ENCODE measurements at places on chromosomes 6 and 20.
A peak's percentile ranks its signal among the peaks of the same experiment; 100 is the strongest.

GRCh38 chr6:24872779-24873178, 63.0 kb downstream of the RIPOR2 start:
- DNase-seq, result no peak

DNA sequence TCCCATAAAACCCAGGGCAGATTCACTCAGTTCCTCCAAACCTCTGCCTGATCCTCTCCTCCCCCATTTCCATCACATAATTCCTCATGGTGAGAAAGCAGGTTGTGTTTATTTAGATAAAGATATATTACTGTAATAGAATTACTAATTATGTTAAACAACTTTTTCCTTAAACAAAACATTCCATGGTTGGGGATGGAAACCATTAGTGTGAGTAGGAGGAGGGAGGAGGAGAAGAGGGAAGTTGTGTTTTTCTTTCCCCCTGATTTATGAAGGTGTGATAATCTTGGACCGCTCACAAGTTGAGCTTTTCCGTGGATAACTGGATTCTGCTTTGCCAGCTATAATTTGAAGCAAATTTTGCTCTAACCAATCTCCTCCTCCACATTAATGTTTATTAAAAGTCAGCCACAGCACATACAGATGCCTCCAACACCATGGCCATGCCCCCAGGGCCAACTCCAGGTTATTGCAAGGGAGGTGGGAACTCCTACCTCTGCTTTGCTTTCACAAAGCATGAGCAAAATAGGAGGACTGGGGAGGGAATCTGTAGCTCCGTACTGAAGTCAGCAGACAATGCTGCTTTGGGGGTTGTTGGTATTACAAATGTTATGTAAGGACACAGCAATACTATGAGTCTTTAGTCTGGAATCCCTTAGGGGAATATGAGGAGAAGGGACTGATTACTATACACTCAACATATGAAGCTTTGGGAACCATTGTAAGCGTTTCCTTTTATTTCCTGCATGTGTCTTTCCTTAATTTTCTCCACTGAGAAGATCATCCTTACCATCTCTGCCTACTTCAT, 542.0 kb downstream of the DHX35 start:
- no peak for DNase-seq

GRCh38 chr6:107489636-107490565, at the start of gene SOBP:
Gene SOBP (plus strand): TSS chr6:107490117. CDS start chr6:107490617, 500 bp downstream.
- DNase-seq, result peak; percentile 22

DNA sequence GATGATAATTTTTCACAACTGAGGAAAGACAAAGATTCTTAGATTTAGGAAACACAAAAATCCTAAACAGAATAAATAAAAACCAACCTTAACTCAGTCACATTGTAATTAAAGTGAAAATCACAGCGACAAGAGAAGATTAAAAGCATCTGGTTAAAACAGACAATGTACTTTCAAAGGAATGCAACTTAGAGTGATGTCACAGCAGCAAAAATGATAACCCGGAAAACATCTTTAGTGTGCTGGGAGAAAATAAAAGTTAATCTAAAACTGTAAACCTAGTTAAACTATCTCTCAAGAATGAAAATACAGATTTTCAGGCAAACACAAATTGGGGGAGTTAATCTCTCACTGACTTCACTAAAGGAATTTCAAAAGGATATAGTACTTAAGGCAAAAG, 76.8 kb upstream of the OGFRL1 start:
- DNase-seq, result no peak

DNA sequence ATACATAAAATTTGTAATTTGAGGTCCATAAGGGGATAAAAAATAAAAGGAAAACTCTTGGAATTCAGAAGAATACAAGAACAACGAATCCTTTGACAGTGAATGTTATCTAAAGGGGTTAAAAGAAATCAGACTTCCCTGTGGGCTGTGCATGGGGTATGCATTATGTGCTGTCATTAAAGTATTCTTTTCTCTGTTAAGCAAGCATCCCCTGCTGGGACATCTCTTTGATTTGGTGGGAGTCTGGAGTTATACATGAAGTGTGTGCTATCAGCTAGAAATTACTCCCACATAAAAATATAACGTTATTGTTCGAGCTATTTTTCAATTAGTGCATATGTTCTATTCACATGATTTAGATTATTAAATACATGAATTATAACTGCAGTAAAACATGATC, 195.2 kb downstream of the CENPW start:
- DNase-seq, result no peak

DNA sequence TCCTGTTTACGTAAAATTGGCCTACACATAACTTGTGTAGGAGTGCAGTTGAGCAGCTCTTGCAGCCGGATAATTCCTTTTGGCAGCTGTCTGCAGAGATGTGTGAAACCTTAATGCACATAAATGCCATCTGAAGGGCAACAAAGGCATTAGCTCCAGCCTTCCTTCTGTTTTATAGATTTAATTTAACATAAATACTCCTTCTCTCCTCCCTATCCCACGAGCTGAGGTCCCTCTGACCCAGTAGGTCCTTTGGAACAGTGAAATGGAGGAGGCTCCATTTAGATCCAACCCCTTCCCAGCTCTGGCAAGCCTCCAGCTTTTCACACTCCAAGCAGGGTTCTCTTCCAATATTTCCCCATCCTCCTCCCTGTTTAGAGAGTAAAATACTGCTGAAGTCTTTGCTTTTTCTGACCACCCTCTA, 6.5 kb downstream of the PLEKHG1 start:
- DNase-seq, result no peak

DNA sequence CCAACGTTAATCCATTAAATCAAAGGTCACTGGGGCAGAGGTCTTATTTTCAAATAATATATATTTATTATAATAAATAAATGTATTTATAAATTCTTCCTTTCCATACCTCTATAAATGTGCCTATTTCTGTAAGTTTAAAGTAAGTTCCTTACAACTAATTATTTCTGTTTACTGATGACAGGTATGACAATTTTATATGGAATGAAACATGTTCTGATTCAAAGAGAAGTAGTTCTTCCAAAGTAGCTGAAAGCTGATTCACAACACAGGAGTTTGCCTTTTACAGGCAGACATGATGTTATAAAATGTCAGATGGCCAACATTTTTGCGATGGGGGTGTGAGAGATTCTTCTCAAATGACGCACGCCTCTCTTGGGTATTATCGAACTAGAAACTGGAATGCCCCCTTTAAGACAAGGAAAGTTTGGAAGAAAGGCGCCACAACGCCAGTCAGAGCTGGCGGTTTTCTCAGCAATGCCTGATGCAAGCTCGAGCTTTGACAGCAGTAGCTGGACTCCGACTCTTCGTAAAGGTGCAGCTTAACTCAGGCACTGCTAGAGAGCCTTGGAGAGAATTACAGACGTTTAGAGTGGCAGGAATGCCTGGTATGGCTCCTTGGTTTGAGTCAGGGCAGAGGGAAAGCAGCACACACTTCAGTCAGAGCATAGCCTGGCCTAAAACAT, 92.1 kb downstream of the FOXC1 start:
- DNase-seq, result no peak

GRCh38 chr6:37783856-37784584, 35.5 kb upstream of the ZFAND3 start:
- no peak for DNase-seq

DNA sequence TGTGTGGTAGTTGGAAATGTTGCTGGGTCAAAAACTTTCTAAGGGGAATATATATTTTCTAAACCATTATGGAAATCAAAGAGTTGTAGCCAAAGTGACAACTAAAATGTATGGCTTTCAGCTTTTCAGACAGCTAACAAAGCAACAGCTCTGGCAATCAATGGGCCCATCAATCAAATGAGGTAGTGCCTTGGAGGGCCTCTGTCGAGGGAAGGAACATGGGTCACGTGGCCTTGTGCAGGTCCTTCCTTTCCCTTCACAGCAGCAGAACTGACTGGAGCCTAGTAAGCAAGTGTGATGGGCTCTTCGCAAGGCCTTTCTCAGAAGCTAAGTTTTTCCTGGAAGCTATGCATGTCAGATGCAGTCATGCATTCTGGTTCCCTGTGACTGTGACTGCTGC, 17.9 kb downstream of the FAXC start:
- no peak for DNase-seq

GRCh38 chr20:4151991-4152695, 136.8 kb upstream of the RNF24 start:
- no peak for DNase-seq

DNA sequence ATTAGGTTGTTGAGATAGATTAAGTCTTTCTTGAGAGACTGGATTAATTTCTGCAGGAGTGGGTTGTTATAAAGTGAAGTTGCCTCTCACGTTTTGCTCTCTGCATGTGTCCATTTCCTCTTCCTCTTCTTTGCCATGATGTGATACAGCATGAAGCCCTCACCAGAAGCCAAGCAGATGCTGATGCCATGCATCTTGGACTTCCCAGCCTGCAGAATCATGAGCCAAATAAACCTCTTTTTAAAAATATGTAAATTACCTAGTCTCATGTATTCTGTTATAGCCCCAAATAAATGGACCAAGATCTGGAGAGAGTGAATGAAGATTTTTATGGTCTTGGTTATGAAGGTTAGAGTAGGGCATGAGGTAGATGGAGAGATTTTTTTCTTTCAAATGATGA, 111.6 kb upstream of the MAN1A1 start:
- DNase-seq, result no peak

DNA sequence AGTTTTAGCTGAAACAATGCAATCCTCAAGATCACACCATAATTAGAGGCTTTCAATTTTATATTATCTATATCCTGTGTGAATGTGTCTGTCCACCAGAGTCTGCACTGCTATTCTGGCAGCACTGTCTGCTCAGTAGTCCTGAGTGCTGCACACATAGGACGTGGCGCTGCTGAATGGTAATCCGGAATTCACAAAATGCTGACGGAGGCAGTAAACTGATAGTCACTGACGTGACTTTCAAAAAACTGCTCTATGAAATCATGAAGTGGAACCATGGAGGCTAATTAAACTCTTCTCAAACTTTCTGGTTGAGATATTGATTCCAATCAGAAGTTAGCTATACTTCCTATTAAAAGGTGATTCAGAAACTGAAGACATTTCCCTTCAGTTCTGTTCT, 190.8 kb upstream of the NOX3 start:
- DNase-seq, result no peak

GRCh38 chr20:23214903-23215302, 128.8 kb upstream of the CD93 start:
- no peak for DNase-seq

GRCh38 chr6:159520002-159520401, 173.0 kb downstream of the SOD2 start:
- no peak for DNase-seq

DNA sequence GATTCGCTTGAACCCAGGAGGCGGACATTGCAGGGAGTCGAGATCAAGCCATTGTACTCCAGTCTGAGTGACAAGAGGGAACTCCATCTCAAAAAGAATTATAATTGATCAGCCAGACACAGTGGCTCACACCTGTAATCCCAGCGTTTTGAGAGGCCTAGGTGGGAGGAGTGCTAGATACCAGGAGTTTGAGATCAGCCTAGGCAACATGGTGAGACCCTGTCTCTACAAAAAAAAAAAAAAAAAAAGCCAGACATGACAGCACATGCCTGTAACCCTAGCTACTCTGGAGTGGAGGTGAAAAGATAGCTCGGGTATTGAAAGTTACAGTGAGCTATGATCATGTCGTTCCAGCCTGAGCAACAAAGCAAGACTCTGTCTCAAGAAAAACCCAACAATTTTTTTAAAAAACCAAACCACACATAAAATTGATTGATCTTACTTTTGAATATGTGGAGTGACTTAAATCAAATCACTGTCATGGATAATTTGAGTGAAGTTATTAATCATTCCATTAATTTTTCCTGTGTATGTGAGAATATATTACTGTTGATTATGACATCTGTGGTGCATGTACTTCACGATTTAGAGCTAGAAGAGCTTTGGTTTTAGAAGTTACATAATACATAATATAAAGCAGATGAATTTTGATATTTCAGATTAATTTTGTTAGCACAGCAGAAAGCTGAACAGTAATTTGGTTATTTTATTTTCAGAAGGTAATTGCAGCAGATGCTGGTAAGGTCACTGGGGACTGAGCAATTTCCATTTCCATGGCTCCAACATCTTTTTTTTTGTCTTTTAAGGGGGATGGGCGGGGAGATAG, 34.4 kb downstream of the NCOA7 start:
- no peak for DNase-seq

All from effector CD8-positive, alpha-beta T cell (primary cell).